Fibroblast of skin of left quadriceps (primary cell): ENCODE measurements at places on chromosomes 13 and 19.

DNA sequence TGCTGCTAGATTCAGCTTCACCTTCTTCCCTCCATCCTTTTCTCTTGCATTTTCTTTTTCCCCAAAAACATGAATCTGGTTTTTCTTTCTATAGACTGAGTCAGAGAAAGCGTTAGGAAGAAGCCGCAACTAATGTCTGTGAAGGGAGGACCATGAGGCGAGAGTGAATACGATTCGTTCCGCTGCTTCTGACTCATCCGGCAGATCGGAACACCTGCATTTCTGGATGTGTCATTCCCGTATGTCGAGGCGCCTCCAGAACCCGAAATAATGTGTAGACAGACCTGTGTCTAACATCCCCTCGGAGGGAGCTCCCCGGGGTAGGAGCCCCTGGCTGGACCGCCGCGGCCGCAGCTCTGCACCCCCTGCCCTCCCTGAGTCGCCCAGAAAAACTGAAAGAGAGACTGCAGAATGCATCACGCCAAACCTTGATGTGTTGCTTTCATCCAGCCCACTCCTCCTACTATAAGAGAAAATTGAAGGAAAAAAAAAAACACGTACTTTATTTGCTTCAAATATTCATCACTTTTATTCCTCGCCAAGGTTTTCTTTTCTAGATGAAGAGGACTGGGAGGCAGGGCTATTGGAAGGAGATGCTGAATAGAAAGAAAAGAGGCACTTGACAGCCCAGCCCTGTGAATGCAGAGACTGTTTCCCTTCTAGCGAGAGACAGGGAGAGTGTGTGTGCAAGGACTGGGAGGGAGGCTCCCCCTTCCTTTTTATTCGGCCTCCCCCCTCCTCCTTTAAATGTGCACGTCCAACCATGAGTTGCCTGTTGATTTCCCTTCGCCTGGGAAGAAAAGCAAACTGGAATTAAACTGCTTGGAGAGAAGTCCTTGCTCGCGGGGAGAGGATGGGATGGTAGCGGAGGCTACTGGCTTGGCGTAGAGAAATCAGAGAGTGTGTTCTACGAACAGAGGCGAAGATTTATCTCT is 616 bp upstream of the PCDH17 start:
- no peak for DNase-seq

GRCh38 chr19:20453425-20453935 is 112.1 kb downstream of the ZNF737 start:
- no peak for DNase-seq

GRCh38 chr13:34452831-34453230 is 489.2 kb upstream of the NBEA start:
- no peak for DNase-seq

DNA sequence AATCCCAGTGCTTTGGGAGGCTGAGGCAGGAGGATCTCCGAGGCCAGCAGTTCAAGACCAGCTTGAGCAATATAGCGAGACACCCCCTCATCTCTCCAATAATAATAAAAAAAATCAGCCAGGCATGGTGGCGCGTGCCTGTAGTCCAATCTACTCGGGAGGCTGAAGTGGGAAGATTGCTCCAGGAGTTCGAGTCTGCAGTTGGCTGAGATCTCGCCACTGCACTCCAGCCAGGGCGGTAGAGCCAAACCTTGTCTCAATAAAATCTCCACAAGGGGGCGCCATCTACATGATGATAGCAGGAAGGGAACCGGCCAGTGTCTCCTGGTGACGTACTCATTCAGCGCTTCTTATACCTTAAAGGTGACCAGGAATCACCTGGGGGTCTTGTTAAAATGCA is 13.6 kb upstream of the C5AR1 start:
- DNase-seq, result peak; percentile 51

DNA sequence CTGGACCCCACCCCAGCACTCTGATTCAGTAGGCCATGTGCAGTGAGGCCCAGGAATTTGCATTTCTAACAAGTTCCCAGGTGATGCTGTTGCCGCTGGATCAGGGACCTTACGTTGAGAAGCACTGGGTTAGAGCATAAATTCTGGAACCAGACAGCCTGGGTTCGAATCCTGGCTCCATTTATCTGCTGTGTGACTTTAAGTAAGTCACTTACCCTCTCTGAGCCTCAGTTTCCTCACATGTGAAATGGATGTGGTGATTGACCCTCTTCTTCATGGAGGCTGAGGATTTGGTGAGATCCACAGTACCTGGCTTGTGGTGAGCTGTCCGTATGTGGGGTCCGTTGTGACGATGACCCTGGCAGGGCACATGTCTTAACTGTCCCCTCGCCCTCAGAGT is 15.9 kb downstream of the HIPK4 start:
- no peak for DNase-seq

DNA sequence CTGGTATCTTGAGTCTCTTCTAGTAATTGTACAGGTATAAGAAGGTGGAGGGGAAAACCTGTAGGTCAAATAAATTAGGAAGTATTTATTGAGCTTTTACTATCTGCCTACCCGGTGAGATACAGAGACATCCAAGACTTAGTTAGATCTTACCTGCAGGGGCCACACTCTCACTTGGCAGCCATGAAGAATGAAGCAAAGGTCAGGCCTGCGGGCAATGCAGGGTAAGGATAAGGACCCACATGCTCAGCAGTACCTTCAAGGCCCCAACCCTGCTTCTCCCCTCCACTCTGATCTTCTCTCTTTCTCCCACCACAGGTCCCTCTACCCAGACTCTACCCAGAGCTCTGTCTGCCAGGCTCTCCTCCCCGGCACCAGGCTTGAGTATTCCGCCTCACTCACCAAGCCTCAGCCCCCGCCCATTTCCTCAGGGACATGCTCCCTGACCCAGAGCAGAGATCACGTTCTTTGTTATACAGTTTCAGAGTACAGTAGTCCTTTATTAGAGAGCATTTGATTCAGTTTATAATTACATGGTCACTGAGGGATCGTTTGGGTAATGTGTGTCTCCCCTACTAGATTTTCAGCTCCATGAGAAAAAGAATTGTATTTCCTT is 18.9 kb upstream of the CLDN10 start:
- no peak for DNase-seq

- no peak for DNase-seq
Observed at GRCh38 chr13:18992791-18993190, 188.8 kb downstream of the TUBA3C start.

DNA sequence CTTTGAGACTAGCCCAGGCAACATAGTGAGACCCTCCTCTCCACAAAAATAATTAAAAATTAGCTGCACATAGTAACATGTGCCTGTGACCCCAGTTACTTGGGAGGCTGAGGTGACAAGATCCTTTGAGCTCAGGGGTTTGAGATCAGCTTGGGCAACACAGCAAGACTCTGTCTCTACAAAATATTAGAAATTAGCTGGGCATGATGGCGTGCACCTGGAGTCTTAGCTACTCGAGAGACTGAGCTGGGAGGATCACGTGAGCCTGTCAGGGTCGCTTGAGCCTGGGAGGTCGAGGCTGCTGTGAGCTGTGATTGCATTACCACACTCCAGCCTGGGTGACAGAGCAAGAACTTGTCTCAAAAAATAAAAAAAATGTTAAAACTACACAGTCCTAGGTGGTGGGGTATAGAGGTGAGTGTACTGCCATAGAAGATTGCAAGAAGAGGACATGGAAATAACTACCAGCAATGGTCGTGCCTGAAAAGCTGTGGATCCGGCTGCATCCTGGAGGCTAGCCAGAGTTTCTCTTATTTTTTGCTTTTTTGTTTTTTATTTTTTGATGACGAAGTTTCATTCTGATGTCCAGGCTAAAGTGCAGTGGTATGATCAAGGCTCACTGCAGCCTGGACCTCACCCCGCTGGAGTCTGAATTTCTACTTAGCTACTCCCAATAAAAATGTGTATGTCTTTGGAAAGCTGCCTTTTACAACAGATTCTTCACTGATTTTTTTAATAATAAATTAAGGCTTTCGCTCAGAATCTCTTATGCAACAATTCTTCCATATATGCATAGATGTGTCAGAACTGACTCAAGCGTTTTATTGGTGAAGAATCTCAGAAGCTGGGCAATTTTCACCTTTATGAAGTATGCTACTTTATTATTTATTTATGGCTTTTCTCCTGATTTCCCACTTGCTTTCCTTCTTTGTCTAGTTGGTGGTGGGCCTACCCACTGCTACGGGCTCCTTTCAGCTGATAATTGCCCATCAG is 393.8 kb downstream of the TSHZ3 start:
- no peak for DNase-seq

DNA sequence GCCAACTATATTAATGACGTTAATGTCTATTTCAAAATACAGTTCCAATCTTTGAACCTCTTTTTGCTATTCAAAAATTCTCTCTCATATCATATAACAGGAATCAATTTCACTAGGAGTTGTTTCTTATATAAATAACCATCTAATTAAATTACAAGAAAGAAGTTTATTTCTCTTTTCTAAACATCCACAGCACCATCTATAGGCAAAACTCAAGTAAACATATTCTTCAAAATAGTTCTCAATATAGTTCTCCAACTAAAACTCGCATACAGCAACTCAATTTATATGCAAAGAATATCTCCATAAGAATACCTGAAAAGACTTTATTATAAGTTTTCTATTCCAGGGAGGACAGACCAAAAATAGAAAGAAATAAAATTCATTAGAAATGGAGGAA is 65.6 kb downstream of the RBM26 start:
- no peak for DNase-seq

DNA sequence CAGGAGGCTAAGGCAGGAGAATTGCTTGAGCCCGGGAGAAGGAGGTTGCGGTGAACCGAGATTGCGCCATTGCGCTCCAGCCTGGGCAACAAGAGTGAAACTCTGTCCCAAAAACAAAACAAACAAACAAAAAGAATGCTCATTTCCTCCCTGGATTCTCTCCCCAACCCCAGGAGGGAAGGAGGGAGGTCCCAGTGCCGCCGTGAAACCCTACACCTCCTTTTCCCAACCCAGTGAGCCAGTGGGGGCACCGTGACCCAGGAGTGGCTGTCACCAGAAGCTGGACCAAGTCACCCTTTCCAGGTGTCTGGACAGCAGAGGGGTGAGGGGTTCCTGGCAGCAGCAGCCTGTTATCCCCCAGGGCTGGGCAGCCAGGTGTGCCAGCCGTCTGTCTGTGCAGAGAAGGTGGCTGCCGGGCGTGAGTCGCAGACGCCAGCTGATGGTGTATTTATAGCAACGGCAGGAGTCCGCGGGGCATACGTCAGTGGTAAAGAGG is 23.5 kb downstream of the NFIC start:
- DNase-seq, result no peak

GRCh38 chr19:43640424-43640757 is 741 bp upstream of the CADM4 start:
- DNase-seq, result no peak

GRCh38 chr13:32407854-32408253 is 20.1 kb downstream of the N4BP2L1 start:
- DNase-seq, result no peak

GRCh38 chr19:55308281-55308680 is 16.9 kb downstream of the TMEM150B start:
- DNase-seq, result no peak

DNA sequence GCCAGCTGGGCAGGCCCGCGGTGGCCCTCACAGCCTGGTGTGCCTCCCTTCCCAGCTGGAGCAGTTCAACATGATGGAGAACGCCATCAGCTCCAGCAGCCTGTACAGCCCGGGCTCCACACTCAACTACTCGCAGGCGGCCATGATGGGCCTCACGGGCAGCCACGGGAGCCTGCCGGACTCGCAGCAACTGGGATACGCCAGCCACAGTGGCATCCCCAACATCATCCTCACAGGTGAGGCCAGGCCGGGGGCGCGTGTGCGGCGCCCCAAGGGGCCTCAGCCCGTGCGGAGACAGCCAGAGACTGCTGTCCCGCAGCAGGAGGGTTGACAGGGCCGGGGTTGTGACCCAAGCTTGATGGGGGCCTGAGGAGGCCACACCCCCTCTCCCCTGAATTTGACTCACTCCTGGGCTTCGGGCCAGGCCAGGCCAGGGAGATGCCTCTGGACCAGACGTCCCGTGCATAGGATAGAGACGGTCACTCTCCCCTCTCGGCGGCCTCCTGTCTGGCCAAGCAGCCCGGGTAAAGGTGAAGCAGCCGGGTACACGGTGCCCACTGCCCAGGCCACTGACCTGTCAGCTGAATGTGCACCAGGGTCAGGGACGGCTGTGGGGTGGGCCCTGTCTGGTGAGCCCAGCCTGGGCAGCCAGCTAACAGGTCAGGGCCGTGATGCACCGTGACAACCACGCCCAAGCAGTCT is 15.4 kb downstream of the COMP start:
- no peak for DNase-seq

GRCh38 chr19:47714339-47714738 is 1.1 kb downstream of the EHD2 start:
- no peak for DNase-seq

- DNase-seq, result no peak
Observed at GRCh38 chr19:49690079-49690655, 749 bp upstream of the CPT1C start.

GRCh38 chr13:27920677-27921420 is 1.0 kb downstream of the PDX1 start:
- DNase-seq, result no peak

GRCh38 chr19:40413291-40413845 is at the start of gene PRX:
Gene PRX, minus strand, starts transcription at chr19:40413378. Its CDS starts 5,446 bp downstream, at chr19:40407932.
- DNase-seq, result no peak

DNA sequence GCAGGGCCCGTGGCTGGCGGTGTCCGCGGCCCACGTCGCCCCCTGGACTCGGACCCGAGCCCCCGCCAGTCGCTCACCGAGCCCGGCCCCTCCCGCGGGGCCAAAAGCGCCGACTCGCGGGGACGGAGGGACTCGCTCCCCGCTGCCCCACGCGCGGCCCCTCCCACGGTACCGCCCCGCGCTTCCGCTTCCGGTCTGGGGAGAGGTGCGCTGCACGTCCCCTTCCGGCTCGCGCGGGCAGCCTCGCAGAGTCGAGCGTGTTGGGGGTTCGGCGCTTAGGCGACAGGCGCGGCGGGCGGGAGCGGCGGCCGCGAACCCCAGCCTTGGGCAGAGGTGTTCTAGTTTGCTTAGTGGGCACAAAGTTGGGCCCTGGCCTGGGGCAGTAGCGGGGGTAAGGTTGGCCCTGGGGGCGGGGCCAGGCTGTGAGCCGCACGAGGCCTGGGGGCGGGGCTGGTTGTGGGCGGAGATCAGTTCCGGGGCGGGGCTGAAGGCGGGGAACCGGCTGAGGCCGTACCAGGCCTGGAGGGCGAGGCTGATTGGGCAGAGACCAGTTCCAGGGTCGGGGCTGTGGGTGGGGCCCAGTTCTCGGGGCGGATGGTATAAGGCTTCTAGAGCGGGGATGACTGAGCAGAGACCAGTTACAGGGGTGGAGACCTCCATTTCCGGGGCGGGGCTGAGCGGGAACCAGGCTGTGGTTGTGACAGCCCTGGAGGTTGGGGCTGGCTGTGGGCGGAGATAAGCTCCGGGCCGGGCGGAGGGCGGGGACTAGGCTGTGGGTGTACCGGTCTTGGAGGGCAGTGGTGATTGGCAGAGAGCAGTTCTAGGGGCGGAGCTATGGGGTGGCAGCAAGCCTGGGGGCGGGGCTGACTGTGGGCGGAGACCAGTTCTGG is at the start of the genes MBD3L1 and ZNF558:
Gene MBD3L1 (plus strand): TSS at position 246 of the 890 bp plus-strand sequence. CDS start 10,302 bp downstream, outside the sequence.
Gene ZNF558 (minus strand): TSS at position 173 of the 890 bp plus-strand sequence. CDS start 9,645 bp downstream, outside the sequence.
- peak; percentile 93 for DNase-seq

GRCh38 chr13:65744836-65745235 is 1485.3 kb downstream of the PCDH9 start:
- DNase-seq, result peak; percentile 56

GRCh38 chr19:2495651-2496316 is 19.9 kb downstream of the GADD45B start:
- DNase-seq, result no peak
